Thymus (tissue), 14 donors: ENCODE measurements at places on chromosomes 2 and 18. TPM values are rescaled to one million over a fixed set of nuclear protein-coding genes. Genes with fewer than 3 reads are reported as not detected.

Gene MARCO
- 4.2 TPM for total RNA-seq

Gene CDKL4
- total RNA-seq: 0.99 TPM

Gene C1QL2
- 0.05 TPM for total RNA-seq

Gene VRK2
- 19.5 TPM for total RNA-seq

Gene NCKAP5
- total RNA-seq: 2.0 TPM

Gene KIAA2012
- 0.19 TPM for total RNA-seq

Gene RASGRP3
- total RNA-seq: 6.5 TPM

Gene LINC00305
- total RNA-seq: 0.05 TPM

Gene SLC4A5
- 0.85 TPM for total RNA-seq

Gene TSPYL6
- total RNA-seq: not detected

Gene RAB6C
- total RNA-seq: 0.05 TPM

Gene SERPINB11
- total RNA-seq: not detected

Gene CYP1B1
- 14.4 TPM for total RNA-seq

Gene IL1A
- 0.19 TPM for total RNA-seq

Gene MAP3K19
- total RNA-seq: 0.05 TPM

Gene SH2D6
- total RNA-seq: 0.33 TPM

Gene KLHL14
- 0.24 TPM for total RNA-seq

Gene ANKRD62
- total RNA-seq: not detected

Gene PARD6G
- total RNA-seq: 4.7 TPM

Gene HOXD9
- total RNA-seq: 0.14 TPM

Gene KLF7
- 8.5 TPM for total RNA-seq

Gene IL36G
- 0.24 TPM for total RNA-seq

Gene MYO7B
- total RNA-seq: 4.4 TPM

Gene PAX3
- 0.05 TPM for total RNA-seq
